CD8-positive, alpha-beta memory T cell (primary cell): ENCODE measurements at places on chromosomes 11 and 22. TPM values are rescaled to one million over a fixed set of nuclear protein-coding genes. Genes with fewer than 3 reads are reported as not detected.
A peak's percentile ranks its signal among the peaks of the same experiment; 100 is the strongest.

ENDOD1 gene
- 29.6 TPM for total RNA-seq

CLMP gene
- total RNA-seq = 0.07 TPM

TREH gene
- total RNA-seq = not detected

HBB gene
- total RNA-seq = not detected

- no peak for DNase-seq
Measured at GRCh38 chr22:30821863-30822215, 127.2 kb downstream of the OSBP2 start.

GRCh38 chr11:102393272-102393730 lies 46.3 kb downstream of the BIRC2 start:
- no peak for DNase-seq

DNA sequence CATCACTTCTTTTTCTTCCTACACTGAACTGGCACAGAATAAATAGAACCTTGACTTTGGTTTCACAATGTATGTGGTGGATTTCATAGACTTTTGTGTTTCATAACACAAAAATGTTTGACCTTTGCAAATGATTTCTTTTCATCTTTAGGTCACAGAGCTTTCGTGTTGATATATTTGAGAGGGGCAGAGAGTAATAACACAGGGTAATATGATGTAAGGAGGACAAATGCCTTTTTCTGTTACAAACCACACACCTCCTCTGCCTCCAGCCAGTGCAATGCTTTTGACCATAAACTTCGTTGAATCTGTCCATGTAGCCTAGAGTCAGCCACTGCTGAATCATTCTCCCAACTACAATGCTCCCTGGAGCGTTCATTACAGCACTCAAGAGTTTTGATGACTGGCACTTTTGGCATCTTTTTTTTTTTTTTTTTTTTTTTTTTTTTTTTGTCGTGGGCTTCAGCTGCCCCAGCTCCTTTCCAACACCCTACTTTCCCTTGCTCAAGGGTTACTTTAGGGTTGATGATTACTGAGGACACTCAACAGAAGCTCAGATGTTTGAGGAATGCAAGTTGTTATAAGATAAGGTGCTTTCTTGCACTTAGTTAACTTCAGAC lies 11.4 kb upstream of the CAT start:
- DNase-seq = no peak

- no peak for DNase-seq
Measured at GRCh38 chr11:41997844-41998401, 538.5 kb upstream of the LRRC4C start.

DNA sequence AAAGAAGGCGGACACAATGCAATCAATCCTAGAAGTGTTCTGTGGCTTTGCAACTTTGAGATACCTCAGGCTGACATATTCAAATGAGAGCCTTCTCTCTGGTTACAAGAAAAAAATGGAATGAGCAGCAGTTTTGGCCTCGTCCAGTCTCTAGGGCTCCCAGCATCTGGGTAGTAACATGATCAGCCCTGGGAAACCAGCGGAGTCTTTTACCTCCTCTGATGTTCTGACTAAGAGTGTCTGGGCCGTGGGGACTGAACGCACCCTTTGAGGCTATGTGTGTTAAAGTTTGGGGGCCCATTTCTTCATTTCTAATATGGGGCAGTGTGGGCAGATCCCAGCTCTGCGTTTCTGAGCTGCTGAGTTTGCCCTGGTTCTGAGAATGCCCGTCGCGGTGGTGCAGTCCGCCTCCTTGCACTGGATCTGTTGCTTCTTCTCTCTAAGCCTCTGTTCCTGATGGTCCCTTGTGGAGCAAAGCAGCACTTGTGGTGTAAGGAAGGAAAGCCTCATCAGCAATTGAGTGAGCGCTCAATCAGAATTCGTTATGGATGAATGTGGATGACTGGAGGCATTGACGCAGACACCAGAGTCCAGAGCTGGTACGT lies 8.1 kb downstream of the PARVB start:
- DNase-seq = no peak

- DNase-seq = no peak
Measured at GRCh38 chr11:30488304-30488998, 97.7 kb downstream of the MPPED2 start.

- no peak for DNase-seq
Measured at GRCh38 chr22:27019827-27020226, 362.4 kb downstream of the MIAT start.

DNA sequence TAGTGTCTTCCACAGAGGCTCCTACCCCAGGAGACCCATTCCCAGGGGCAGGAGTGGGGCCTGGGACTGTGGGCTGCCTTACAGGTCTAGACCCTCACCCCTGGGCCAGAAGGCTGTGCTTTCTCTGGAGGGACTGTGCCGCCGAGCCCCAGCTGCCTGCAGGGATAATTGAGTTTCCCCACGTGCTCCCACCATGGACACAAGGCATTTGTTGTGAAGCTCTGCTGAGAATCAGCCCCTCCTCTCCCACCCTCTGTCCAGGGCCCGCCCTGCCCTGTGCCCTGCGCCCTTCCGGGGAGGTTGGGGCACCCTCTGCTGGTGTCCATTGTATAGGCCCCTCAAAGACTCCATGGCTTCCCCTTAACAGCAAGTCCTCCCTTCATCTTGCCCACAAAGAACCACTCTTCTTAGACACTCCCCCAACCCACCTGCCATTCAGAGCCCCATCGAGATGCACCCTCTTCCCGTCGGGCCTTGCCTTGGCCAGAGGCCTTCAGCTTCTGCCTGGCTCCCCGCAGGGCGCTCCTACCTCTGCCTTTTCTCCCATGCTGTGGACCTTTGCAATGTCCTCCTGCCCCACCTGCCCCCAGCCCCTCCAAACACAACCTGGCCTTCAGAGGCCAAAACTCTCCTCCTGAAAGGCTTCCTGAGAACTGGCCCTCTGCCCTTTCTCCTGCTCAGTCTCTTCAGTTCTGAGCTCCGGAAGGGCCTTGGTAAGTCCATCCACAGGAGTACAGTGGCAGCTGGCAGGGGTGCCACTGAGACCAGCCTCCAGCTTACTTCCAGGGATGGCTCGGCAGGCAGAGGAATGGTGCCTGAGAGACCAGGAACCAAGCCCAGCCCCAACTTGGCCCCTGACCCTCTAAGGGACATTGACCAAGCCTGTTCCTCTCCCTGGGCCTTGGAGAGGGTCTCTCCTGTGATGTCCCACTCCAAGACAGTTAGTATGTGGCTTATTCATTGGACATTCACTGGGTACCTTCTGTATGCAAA lies 22.4 kb downstream of the DUSP8 start:
- no peak for DNase-seq

DNA sequence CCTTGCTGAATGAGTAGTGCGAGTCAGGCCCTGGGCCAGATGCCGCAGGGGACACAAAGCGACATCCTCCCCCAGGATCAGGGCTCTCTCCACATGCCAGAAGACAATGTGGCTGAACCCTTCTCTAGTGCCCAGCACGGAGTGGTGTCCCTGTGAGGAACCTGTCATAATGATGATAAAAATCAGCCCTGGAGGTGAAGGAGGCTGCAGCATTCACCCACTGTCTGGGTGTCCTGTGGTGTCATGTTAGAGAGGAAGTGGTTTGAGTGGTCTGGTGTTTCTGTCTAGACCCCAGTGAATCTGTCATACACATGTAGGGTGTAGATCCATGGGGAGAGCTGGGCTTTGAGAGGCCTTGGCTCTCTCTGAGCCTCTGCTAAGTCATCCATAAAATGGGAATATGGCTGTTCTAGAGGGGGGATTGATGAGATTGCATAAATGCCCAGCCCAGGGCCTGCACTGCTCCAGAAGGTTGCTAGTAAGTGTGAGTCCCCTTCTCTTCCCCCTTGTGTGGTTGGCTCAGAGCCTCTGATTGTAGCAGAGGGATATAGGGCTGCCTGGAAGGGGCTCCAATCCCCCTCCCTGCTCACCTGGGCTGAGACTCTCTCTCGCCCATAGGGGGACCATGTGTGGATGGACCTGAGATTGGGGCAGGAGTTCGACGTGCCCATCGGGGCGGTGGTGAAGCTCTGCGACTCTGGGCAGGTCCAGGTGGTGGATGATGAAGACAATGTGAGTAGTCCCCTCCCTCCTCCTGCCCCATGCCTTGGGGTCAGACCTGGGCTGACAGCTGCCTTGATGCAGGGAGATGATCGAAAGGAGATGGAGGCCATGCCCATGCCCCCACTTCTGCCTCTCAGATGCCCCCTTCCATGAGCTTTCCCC lies 14.3 kb downstream of the MYO7A start:
- peak; percentile 33 for DNase-seq

GRCh38 chr11:130411223-130411622 lies 17.2 kb downstream of the ADAMTS8 start:
- no peak for DNase-seq

- no peak for DNase-seq
Measured at GRCh38 chr22:37235897-37236607, 8.0 kb downstream of the RAC2 start.

DNA sequence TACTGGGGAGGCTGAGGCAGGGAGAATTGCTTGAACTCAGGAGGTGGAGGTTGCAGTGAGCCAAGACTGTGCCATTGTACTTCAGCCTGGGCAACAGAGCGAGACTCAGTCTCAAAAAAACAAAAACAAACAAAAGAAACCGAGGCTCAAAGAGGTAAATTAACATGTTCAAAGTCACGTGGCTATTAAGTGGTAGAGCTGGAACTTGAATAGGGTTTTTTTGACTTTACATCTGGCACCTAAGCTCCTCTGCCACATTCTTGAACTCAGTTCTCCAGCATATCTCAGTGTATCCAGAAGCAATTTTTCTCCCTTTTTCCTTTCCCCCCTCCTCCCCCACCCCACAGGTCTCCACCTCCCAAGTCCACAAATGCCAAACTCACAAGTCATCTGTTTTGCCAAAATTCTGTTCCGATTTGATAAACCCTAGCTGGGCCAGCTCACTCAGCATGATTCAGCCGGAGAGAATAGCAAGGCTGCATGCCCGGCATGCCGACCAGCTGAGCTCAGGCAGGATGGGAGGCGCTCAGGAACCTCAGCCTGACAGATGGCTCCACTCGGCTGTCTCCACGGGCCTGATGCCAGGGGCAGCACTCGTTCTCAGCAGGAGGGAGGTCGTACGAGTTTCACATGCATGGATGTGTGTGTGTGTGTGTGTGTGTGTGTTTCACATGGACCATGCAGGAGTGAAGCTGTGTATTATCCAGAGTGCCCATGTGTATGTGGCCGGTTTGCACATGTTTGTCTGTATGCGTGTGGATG lies 63.2 kb upstream of the RRAS2 start:
- no peak for DNase-seq

DNA sequence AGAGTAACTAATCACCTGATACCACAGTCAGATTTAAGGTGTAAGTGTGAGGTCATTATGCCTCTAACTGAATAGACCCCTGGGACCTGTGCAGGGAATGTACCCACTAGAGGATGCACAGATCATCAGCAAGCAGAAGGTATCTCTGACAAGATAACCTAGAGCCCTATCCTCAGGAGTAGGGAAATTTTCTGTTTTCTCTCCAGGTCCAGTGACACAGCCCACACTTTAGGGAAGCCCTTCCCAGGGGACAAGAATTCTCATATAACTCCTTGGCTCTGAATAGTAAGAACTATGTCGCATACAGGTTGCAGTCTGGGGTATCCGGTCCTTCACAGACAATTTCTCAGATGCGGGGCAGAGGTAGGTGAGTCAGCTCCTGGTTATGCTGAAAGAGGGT lies at the start of gene OR52E5:
Gene OR52E5, plus strand, starts transcription at position 301 of the 400 bp plus-strand sequence. CDS start 7,569 bp downstream, outside the sequence.
- DNase-seq = no peak

GRCh38 chr11:122340607-122341290 lies 224.7 kb upstream of the BLID start:
- DNase-seq = no peak

DNA sequence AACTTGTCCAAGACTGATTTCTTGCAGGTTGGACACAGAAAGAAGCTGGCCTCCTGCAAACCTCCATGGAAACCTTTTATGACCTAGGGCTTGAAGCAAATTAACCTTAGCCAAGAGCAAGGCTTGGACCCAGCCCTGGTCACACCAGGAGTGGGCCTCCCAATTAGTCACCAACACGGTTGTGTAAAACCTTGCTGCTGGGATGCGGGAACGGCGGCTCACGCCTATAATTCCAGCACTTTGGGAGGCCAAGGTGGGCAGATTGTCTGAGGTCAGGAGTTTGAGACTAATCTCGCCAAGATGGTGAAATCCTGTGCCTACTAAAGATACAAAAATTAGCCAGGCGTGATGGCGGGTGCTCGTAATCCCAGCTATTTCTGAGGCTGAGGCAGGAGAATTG lies 419.9 kb downstream of the AASDHPPT start:
- no peak for DNase-seq

DNA sequence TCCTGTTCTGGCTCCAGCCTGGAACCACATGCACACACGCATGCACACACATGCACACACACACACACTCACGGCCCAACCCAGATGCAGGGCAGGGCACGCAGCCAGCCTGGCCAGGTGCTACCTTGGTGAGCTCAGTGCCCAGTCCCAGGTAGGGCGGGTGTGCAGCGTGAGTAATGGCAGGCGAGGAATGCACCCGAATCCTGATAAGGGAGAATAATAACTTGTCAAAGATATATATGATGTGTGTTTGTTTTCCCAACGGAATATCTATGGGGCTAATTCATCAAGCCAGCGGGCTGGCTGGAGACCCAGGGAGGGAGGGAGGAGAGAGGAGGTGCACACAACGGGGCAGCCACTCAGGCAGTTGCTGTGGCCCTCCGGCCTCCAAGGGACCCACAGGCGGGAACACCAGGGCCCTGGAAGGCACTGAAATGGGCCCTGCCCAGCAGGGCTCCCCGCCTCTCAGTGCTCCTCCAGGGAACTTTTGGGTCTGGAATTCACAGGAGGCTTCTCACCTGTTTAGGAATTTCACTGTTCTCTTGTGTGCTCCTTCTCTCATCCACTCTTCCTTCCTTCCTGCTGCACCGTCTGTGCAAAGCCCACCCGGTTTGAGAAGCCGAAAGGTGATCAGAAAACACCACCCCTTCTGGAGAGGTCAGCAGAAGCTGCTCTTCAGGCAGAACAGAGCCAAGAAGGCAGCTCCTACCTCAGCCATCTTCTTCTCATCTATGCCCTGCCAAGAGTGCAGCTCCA lies 79.0 kb downstream of the BUD13 start:
- no peak for DNase-seq

GRCh38 chr11:75667831-75668450 lies 897 bp downstream of the MAP6 start:
- no peak for DNase-seq

GRCh38 chr22:41458161-41458728 lies 10.2 kb downstream of the PHF5A start:
- no peak for DNase-seq

DNA sequence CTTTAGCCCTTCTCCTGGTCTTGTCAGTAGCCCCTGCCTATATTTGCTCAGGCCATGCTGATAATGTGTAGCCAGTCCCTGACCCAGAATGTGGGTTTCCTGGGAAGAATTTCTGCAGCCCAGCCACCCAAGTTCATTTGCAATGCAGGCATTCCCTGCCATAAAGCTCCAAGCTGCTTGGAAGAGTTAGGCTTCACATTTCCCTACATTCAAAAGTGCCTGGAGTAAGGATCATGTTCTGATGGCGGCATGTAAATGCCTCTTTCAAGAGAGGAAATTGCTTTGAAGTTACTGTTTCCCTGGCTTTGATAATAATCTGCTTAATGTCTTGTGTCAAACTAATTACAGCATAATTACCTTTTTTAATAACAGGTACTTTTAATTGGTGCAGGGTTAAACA lies 266.1 kb downstream of the MIAT start:
- DNase-seq = no peak

DNA sequence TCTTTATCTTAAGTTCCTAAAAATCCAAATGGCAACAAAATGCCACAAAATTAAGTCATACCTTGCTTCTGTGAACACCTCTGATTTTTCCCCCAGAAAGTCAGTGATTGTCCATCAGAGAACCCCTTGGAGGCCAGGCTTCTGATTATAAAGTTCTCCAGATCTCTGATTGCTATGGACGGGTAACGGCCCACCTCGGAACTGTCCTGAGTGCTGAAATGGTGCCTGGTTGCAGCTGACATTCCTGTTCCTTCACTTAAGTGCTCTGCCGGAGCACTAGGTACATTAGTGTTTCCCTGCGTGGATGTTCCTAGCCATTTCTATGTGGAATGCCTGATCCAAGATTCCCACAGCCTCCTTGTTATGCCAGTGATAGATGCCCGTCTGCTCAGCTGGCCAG lies 85.0 kb downstream of the CHST1 start:
- no peak for DNase-seq
